T-cell (primary cell): ENCODE measurements at places on chromosomes 3 and 15. TPM values are rescaled to one million over a fixed set of nuclear protein-coding genes. Genes with fewer than 3 reads are reported as not detected.

- H3K36me3 ChIP-seq = peaks cover 6% of the 10 kb centered on the region
- H3K4me1 ChIP-seq = peaks cover 9% of the 10 kb centered on the region
- H3K27me3 ChIP-seq = no peaks in the 10 kb centered on the region
- DNase-seq = no peak
- H3K4me3 ChIP-seq = no peak overlapping the region
Measured at GRCh38 chr3:23856286-23856685, 50.5 kb downstream of the UBE2E1 start.

- no peak overlapping the region for H3K27ac ChIP-seq
- no peak for DNase-seq
- H3K36me3 ChIP-seq = peaks cover 7% of the 10 kb centered on the region
- H3K4me3 ChIP-seq = no peak overlapping the region
Measured at GRCh38 chr15:43471975-43472374, 21.0 kb downstream of the TP53BP1 start.

DNA sequence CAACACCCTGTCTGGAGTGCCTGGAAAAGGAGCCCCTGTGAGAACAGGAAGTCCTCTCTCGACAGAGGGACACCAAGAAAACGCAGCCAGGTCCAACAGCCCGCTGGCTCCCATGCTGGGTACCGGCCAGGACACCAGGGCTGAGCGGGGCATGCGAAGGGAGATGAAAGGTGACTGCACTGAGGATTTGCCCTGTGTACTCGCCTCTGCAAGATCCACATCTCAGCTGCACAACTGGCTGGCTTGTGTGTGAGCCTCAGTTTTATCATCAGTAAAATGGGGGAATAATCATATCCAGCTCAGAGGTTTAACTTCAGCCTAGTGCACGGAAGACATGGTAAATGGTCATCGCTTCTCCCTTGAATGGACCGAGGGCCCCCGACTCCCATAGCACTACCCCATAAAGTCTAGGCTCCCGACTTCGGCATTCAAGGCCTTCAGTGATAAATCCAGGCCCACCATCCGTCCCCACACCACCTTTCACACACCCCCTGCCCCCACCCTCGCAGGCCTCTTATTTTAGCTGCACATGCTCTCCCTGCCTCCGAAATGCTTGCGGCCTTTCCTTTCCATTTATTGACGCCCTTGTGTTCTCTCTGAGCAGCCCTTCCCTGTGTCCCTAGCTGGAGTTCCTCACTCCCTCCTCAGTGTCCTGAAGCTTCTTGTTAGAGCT, 15.8 kb downstream of the ISG20 start:
- peaks cover 2% of the 10 kb centered on the region for H3K36me3 ChIP-seq
- no peak overlapping the region for H3K4me3 ChIP-seq
- peak overlapping the region; percentile 25 for H3K27ac ChIP-seq
- no peak for DNase-seq
- peaks cover 65% of the 10 kb centered on the region for H3K4me1 ChIP-seq

LYZL4 gene
- not detected for total RNA-seq

ELL3 gene
- total RNA-seq = 0.80 TPM

DNAJC13 gene
- total RNA-seq = 33.7 TPM

ANKRD63 gene
- total RNA-seq = 0.38 TPM

TMEM45A gene
- 0.36 TPM for total RNA-seq
